Fibroblast of upper back skin (primary cell): ENCODE measurements at places on chromosomes 3 and 15.

GRCh38 chr15:69565066-69565655 is 112.5 kb downstream of the RPLP1 start:
- no peak for DNase-seq

- no peak for DNase-seq
Measured at GRCh38 chr3:123926396-123926795, 34.6 kb downstream of the CCDC14 start.

- DNase-seq, result no peak
Measured at GRCh38 chr3:170670504-170670903, 84.6 kb upstream of the SLC7A14 start.

GRCh38 chr15:67037694-67038093 is 27.7 kb upstream of the SMAD3 start:
- DNase-seq, result no peak

DNA sequence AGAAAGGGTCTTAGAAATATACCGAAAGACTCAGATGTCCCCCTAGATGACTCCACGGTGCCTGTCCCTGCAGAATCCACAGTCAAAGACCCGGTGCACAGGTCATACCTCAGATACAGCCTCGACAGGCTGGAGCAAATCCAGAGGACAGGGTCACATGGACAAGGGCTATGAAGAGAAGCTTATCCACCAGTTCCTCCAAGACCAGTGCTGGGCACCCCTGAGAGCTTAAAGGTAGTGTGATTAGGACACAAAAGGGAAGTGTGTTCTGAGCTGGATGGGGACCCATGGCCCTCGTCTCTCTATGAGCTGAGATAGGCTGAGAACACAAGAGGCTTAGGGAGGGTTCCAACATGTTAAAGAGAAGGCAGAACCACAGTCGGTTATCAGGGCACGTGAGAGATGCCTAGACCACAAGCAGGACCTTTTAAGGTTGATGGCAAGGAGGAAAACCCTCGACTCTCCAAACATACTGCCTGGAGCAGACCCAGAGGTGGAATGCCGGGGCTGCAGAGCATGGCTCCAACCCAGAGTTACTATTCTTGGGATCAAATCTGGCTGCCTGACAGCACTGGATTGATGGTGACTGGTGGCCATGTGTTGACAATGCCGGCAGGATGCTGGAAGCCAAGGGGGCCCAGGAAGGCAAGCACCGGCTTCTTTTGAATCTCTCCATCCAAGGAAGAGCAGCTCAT is 46.9 kb downstream of the ADCY5 start:
- DNase-seq, result no peak

DNA sequence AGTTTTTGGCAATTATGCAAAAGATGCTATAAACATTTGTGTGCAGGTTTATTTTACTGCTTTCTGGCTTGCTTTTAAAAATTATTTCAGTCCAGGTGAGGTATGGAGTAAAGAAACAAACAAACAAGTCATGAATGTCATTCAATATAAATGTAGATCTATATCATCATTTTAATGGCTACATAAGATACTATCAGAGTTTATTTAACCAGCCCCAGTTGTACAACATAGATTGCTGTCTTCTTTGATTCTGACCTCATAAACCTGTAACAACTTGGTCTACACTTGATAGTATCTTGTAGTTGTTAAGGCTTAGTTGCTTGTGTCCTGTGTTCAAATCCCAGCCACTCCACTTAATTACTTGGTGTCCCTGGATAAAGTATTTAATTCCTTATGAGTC is 46.0 kb upstream of the RNU6-1 start:
- no peak for DNase-seq

DNA sequence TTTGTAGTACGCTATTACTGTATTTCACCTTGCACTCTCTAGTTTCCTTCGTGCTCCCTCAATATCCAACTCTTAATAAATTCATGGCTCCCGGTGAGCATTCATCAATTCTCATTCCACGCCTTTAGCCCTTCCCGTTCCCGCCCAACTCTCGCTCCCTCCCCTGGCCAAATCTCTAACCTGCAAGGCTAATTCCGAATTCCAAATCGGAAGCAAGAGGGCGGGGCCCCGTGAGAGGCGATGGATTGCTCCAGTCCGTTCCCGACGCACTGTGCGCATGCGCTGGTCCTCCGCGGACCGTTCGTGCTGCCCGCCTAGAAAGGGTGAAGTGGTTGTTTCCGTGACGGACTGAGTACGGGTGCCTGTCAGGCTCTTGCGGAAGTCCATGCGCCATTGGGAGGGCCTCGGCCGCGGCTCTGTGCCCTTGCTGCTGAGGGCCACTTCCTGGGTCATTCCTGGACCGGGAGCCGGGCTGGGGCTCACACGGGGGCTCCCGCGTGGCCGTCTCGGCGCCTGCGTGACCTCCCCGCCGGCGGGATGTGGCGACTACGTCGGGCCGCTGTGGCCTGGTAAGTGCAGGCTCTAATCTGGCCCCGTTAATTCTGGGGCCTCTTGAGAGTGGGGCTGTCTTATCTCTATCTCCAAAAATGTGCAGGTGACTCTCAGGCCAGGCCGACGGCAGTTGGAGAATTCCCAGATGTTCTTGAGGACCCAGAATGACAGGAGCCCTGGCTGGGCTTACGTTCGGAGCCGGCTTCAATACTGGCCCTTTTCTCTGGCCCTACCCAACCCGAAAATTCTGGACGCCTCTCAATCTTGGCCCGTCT is at the start of gene OPA1:
TSS of gene OPA1 (plus strand) at position 368 of the 827 bp plus-strand sequence. CDS start at position 538, 170 bp downstream.
- peak; percentile 99 for DNase-seq

DNA sequence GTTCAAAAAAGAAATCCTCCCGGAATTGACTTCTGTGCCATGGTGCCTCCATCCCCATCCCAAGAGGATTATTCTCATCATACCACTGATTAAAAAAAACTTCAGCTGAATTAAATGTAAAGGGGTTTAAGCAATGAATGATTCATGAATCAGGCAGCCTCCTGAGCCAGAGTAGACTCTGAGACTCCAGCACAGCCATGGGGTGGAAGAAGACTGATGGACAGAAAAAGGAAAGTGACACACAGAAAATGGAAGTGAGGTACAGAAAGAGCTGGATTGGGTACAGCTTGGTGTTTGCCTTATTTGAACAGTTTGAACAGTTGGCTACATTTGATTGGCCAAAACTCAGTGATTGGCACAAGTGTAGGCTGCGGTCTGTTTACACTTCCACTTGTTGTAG is 224.8 kb upstream of the ATP10A start:
- peak; percentile 76 for DNase-seq

DNA sequence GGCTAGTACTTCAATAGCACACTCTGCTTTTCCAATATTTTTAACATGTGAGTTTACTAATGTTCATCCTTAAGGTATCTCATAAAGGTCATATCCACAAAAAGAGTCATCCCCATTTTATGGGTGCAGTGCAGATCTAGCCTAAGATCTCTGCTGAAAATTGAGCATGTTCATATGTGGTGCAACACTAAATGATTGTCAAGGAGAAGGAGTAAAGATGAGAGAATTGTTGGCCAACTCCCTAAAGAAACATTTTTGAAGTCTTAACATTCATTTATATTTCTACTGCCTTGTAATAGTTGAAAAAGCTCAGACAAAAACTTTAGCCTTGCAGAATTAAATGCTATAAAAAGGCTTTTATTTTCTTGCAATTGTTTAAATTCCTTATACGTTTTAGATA is 1159.6 kb downstream of the TBL1XR1 start:
- no peak for DNase-seq

DNA sequence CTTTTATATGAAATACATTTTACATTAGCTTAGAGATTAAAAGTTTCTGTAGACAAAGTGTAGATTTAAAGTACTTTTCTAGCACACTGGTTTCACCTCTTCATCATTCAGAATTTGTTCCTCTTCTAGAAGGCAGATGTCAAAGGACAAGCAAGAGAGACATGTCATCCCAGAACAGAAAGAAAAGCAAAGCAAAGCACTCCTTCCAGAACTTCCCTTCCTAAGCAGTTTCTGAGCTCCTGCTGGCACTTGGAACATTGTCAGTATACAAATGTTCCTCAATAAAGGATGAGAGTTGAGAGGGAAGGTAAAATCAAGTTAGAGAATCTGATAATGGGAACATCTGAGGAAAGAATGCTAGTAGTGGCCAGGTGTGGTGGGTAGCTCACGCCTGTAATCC is 26.2 kb downstream of the TMOD3 start:
- no peak for DNase-seq

DNA sequence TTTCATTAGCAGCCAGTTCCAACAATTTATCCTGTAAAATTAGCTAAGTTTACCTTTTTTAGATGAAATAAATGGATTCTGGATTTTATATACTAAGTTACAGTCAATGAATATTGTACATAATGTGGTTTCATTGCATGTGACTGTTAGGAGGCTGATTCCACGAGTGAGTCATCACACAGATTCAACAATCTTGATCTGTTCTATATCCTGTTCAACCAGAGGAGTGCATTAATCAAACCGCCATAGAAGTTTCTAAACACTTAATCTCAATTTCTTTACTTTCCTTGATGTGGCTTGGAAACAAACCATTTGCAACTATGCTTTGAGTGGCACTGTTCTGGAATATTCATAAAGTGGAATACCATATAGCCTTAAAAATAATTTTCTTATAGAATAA is 15.3 kb downstream of the DNAJC13 start:
- DNase-seq, result peak; percentile 84

DNA sequence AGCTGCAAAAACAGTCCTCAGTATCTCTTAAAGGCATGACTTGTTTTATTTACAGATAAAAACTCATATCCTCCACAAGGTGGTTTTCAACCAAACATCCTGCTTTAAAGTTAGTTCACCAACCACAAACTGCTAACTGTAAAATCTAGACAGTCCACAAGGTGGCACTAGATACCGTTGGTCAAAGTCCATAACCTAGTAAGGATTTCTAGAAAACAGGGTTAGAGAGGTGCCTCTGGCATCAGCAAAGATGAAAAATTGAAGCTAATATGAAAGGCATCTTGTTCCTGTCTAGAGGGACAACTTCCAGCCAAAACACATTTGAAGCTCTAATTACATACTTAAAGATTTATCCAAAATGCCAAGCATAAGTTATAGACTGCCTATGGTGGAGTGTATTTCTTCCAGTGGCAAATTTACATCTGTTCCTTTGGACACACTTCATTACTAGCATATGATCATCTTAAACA is 56.0 kb downstream of the ZMAT3 start:
- DNase-seq, result peak; percentile 77

DNA sequence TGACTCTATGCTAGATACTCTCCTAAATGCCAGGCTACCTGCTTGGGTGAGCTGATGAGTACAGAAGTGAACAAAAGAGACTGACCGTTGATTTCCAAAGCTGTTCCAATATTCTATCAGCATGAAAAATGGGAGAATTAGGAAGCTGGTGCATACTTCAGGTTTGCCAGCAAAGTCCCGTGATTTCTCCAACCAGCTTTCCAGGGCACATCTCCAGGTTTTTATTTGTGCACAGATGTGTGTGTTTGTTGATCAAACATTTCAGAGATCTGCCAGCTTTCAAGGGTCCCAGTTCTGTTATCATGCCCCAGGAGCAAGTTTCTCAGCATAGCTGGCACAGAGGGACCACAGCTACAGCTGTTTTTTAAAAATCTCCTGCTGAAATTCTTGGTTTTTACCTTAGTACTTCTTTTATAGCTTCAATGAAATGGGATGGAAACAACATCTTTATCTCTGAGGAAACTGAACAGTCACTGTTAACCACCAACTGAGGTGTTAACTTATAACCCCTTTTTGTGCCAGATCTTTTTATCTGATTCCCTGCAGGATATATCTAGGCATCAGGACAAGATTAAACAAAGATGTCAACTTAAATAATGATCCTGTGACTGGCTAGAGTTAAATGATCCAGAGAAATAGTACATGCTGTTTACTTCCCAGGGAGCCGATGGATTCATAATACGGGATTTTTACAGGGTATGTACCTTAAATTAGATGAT is 380.8 kb downstream of the GRM7 start:
- DNase-seq, result no peak

GRCh38 chr3:123871946-123872345 is 12.2 kb downstream of the MYLK start:
- peak; percentile 54 for DNase-seq

DNA sequence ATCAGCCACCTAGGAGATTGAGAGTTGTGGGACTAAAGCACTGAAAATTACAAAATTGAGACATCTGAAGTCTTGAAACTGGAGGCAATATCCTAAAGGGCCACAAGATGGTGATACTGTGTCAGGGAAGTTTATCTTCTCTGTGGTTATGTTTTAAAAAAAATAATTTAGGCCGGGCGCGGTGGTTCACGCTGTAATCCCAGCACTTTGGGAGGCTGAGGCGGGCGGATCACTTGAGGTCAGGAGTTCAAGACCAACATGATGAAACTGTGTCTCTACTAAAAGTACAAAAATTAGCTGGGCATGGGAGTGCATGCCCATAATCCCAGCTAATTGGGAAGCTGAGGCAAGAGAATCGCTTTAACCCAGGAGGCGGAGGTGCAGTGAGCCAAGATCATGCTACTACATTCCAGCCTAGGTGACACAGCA is 17.9 kb upstream of the NIT2 start:
- DNase-seq, result peak; percentile 63

GRCh38 chr15:29765898-29766527 is 56.3 kb downstream of the TJP1 start:
- DNase-seq, result no peak

DNA sequence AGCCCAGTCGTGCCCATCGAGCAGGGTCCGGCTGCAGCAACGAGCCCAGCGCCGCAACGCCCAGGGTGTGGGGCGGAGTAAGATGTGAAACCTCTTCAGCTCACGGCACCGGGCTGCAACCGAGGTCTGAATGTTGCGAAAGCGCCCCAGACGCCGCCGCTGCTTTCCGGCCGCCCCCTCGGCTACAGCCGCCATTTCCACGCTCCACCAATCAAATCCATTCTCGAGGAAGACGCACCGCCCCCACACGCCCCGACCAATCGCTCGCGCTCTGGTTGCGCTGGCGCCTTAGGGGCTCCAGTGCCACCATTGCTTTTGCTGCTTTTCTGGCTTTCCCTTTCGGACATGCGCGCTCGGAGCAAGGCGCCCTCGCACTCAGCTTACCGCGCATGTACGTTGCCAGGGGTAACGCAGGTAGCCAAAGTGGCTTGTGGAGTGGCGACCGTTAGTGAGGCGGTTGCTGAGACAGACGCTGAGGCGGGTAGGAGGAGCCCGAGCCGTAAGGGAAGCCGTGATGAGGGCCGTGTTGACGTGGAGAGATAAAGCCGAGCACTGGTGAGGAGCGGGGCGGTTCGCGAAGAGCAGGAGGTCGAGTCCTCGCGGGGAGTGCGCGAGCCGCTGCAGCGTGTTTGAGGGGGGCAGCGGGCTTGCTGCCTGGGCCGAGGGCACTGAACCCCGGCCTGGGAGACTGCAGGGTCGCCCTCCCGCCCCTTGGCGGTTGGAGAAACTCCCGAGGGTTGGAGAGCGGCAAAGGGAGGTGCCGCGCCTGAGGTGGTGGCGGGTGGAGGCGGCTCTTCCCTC is at the start of the genes IFT122 and MBD4:
TSS of gene IFT122 (plus strand) at position 408 of the 801 bp plus-strand sequence. CDS start at position 515, 107 bp downstream.
TSS of gene MBD4 (minus strand) at position 132 of the 801 bp plus-strand sequence. CDS start at position 17, 115 bp downstream.
- DNase-seq, result peak; percentile 100

DNA sequence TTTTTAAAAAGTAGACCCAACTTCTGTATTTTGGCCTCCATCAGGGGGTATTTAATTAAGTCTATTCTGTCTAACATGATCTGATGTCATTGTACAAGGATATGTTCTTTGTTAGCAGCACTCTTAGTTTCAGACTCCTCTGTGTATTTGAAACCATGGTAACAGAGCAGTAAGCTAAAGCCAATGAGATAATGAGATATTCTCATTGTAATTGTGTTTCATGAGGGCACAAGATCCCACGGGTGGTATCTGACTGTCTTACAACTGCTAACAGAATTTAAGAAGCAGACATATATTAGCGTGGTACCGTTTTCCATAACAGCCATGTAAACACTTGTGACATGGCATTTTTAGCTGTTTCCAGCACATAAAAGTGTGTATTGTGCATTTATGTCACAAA is 251.2 kb upstream of the VEPH1 start:
- DNase-seq, result no peak
